Kidney tubule cell (primary cell): ENCODE measurements at places on chromosomes 1 and 21.
A peak's percentile ranks its signal among the peaks of the same experiment; 100 is the strongest.

DNA sequence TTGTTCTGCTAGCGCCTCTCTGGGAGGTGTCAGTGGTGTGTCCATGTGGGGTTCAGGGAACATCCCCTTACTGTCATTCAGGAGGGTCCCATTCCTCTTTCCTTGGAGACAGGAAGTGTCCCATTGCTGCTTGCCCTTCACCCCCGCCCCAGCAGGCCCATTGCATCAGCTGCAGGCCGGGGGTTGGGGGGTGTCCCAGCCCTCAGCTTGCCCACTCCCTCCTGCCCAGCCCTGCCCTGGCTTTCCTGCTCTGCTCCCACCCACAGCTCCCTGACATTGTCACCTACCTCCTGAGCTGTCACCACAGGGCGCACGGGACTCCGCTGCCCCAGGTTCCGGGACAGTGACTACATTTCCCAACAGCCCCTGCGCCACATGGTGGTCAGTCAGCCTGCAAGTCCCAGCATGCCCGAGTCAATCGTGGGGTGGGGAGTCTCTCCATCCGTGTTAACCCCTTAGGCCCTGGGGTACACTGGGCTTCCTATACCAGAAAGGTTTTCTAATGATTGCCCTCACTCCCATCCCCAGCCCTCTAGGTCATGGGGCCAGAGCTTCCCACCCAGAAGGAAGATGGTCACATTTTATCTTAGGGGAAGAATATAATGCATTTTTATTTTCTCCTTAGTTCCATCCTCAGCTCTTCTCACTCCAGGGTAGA is at the start of gene INPP5B:
Gene INPP5B (minus strand): TSS at position 351 of the 658 bp plus-strand sequence. CDS start 745 bp downstream, outside the sequence.
- DNase-seq, result peak; percentile 80

DNA sequence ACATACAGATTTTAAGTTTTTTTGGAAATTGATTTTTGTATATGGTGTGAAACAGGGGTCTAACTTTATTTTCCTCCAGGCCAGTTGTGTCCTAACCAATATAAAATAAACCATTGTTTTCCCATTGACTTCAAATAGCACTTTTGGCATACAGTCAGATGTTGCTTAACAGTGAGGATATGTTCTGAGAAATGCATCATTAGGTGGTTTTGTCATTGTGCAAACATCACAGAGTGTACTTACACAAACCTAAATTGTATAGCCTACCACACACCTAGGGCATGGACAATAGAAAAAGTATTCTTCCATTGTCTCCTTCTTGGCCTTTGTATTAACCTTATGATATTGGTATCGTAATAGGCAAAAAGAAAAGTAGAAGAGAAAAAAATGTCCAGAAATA is 37.4 kb upstream of the DISP1 start:
- DNase-seq, result no peak

DNA sequence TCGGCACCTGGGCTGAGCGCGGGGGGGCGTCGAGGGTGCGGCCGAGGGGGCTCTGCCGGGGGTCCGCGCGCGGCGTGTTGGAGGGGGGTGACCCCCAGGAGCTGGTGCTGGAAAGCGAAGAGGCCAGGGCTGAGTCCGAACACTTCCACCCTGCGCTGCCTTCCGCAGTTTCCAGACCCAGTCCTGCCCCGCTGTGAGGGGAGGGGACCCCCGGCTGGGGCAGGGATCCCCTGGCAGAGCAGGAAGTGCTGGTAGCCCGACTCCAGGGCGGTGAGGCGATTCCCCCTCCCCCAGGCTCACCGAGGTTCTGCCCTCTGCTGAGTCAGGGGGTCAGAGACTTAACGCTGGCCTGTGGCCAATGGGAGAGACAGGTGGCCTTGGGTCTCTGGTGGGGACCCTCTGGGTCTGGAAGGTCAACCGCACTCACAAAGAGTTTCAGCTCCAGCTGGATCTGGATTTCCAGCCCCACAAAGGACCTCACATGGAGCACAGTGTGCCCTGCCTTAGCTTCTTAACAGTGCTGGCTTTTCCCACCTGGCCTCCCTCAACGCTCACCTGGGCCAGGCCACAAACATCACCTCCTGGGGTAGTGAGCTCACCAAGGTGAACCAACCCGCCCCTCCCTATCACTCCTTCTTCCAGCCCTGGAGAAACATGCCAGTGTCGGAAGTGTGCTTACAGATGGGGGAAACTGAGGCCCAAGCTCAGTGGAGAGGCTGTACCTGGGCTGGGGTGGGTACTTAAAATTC is 39.8 kb upstream of the SYNC start:
- peak; percentile 71 for DNase-seq

DNA sequence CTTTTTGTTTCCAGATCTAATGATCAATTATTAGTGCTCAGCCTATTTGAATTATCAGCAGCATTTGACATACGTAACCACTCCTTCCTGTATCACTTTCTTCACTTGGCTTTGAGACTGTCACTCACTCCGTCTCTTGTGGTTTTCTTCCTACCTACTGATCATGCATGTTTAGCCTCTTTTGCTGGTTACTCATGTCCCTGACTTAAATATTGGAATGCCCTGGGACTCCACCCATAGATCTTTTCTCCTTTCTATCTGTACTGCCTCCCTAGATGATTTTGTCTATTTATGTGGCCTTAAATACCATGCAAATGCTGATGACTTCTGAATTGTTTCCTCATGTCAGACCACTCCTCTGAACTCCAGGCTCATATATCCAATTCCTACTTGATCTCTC is 57.7 kb upstream of the PDE4B start:
- peak; percentile 17 for DNase-seq

DNA sequence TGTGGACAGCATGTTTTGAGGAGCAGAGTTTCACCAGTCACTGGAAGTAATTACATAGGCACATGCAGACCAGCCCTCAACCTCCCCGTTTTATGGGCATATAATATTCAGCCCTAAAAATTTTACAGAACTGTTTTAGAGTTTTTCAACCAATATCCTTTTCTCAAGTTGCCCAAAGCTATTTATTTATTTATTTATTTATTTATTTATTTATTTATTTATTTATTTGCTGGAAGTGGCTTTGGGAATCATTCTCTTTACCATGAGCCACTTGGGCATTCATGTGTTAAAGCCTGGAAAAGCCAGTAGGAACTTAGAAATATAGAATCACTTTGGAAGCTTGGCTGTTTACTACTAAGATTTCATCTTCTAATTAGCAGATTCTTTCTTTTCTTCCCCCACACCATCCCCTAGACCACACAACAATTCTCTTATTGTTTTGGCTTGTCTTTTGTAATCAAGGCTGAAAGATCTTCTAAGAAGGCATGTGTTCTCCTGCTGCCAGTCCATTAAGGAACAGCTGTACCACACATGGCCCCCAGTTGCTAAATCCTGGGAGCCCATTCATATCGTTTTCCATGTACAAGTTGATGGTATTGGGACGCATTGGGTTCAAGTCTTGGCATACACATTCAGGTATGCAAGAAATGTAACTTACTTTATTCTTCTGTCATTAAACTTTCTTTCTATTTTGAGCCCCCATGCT is 220.0 kb downstream of the PAPPA2 start:
- no peak for DNase-seq

- no peak for DNase-seq
These were observed 195.9 kb downstream of the TOMM20 start for GRCh38 chr1:234932511-234933430.

DNA sequence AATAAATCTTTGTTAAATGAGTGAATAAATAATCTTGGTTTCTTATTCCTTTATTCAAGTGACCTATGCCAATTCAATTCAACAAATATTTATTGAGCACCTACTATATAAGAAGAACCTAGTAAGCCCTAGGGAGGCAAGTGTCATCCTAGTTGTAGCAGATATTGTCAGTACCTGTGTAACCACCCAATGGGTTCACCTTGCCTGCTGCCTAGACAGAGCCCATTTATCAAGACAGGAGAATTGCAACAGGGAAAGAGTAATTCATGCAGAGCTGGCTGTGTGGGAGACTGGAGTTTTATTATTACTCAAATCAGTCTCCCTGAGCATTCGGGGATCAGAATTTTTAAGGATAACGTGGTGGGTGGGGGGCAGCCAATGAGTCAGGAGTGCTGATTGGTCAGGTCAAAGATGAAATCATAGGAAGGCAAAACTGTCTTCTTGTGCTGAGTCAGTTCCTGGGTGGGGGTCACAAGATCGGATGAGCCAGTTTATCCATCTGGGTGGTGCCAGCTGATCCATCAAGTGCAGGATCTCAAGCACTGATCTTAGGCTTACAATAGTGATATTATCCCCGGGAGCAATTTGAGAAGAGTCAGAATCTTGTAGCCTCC is 53.8 kb upstream of the KCNA3 start:
- no peak for DNase-seq

DNA sequence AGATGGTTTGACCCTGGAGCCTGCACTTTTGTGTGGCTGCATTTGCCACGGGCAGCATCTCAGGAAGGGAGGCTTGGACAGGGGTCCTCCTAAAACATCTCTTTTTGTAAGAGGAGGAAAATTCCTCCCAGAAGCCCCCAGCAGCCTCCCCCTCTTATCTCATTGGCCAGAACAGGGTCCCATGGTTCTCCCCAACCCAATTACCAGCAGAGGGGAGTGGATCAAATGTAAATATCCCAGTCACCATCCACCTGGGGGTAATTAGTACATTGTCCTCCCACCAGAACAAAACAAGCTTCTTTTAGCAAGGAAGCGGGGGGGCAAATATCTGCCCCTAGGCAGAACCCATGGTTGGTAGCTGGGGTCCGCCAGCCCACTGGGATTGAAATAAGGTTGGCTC is 44.7 kb upstream of the TENT5B start:
- no peak for DNase-seq
